ENCODE measurements at places on chromosomes 5 and 9. TPM values are rescaled to one million over a fixed set of nuclear protein-coding genes. Genes with fewer than 3 reads are reported as not detected.

- no peaks in the 10 kb centered on the region for H3K36me3 ChIP-seq
- no peaks in the 10 kb centered on the region for H3K27me3 ChIP-seq
- DNase-seq, result no peak
- H3K4me1 ChIP-seq, result peaks cover 9% of the 10 kb centered on the region
These were observed 9.5 kb upstream of the QSOX2 start for GRCh38 chr9:136255166-136255538.

- no peak overlapping the region for H3K27ac ChIP-seq
- H3K27me3 ChIP-seq, result no peaks in the 10 kb centered on the region
- no peak for DNase-seq
These were observed 167.9 kb downstream of the ARHGEF28 start for GRCh38 chr5:73793911-73794310.

- H3K4me1 ChIP-seq, result peaks cover 9% of the 10 kb centered on the region
- no peaks in the 10 kb centered on the region for H3K36me3 ChIP-seq
- H3K27ac ChIP-seq, result no peak overlapping the region
- DNase-seq, result no peak
- no peak overlapping the region for H3K4me3 ChIP-seq
- peaks cover 7% of the 10 kb centered on the region for H3K27me3 ChIP-seq
These were observed 116.8 kb upstream of the TBC1D2 start for GRCh38 chr9:98372077-98372836.

The IFNK gene
- not detected for total RNA-seq

GRCh38 chr9:118529210-118529609, 825.0 kb downstream of the TLR4 start:
- peak overlapping the region; percentile 60 for H3K27ac ChIP-seq
- no peaks in the 10 kb centered on the region for H3K27me3 ChIP-seq
- H3K4me3 ChIP-seq, result no peak overlapping the region

The TMOD1 gene
- total RNA-seq, result 1.3 TPM

The EQTN gene
- total RNA-seq, result not detected

- H3K27ac ChIP-seq, result no peak overlapping the region
- peaks cover 8% of the 10 kb centered on the region for H3K4me1 ChIP-seq
- no peak overlapping the region for H3K4me3 ChIP-seq
- no peak for DNase-seq
These were observed 45.2 kb upstream of the NEK6 start for GRCh38 chr9:124212381-124213050.

- H3K27me3 ChIP-seq, result no peaks in the 10 kb centered on the region
- peaks cover 46% of the 10 kb centered on the region for H3K4me1 ChIP-seq
- peaks cover 35% of the 10 kb centered on the region for H3K36me3 ChIP-seq
- no peak overlapping the region for H3K4me3 ChIP-seq
- no peak for DNase-seq
These were observed 95.3 kb downstream of the COL5A1 start for GRCh38 chr9:134736791-134737497.

GRCh38 chr9:102778746-102779145, 216.4 kb upstream of the CYLC2 start:
- H3K27me3 ChIP-seq, result peaks cover 3% of the 10 kb centered on the region
- no peak for DNase-seq
- H3K36me3 ChIP-seq, result peaks cover 2% of the 10 kb centered on the region
- no peak overlapping the region for H3K4me3 ChIP-seq
- peak overlapping the region; percentile 82 for H3K27ac ChIP-seq
- peaks cover 33% of the 10 kb centered on the region for H3K4me1 ChIP-seq

DNA sequence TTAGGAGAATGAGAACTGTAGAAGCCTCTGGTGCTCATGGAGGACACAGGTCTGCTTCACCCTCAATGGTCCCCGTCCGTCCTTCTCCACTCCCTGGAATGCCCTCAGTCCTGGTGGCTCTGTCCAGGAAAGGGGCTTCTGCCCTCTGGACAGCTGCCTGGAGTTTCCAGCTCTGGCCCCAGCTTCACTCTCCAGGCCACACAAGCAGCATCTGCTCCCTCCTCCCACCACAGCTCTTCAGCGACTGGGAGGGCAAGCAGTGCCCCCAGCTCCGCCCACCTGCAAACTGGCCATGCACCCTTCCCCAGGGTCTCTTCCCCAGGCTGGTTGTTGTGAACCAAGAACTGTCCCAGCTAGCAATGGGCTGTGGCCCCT, 4.7 kb downstream of the SARDH start:
- H3K36me3 ChIP-seq, result no peaks in the 10 kb centered on the region
- no peak for DNase-seq
- no peaks in the 10 kb centered on the region for H3K4me1 ChIP-seq
- H3K4me3 ChIP-seq, result no peak overlapping the region
- peaks cover 19% of the 10 kb centered on the region for H3K27me3 ChIP-seq

GRCh38 chr5:133582971-133583370, 29.4 kb downstream of the FSTL4 start:
- DNase-seq, result no peak
- H3K27me3 ChIP-seq, result peaks cover 28% of the 10 kb centered on the region
- no peak overlapping the region for H3K4me3 ChIP-seq
- no peak overlapping the region for H3K27ac ChIP-seq
- H3K36me3 ChIP-seq, result no peaks in the 10 kb centered on the region
- no peaks in the 10 kb centered on the region for H3K4me1 ChIP-seq

DNA sequence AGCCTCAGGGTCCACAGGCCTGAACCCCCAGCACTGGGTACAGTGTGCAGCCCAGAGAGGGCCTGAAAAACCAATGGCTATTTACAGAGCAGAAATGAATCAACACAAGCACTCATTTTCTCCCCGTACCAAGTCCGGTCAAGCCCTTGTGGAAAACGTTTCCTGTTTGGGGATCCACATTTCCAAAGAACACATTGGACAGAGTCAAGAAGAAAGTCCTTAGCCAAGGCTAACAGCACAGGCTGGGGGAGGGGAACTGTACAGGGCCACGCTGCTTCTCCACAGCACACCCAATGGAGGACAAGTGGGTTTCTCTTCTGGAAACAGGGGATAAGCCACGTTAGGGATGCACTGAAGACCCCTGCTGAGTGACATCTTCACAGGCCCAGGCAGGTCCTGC, 62.3 kb downstream of the NSUN2 start:
- no peak for DNase-seq
- no peak overlapping the region for H3K27ac ChIP-seq

DNA sequence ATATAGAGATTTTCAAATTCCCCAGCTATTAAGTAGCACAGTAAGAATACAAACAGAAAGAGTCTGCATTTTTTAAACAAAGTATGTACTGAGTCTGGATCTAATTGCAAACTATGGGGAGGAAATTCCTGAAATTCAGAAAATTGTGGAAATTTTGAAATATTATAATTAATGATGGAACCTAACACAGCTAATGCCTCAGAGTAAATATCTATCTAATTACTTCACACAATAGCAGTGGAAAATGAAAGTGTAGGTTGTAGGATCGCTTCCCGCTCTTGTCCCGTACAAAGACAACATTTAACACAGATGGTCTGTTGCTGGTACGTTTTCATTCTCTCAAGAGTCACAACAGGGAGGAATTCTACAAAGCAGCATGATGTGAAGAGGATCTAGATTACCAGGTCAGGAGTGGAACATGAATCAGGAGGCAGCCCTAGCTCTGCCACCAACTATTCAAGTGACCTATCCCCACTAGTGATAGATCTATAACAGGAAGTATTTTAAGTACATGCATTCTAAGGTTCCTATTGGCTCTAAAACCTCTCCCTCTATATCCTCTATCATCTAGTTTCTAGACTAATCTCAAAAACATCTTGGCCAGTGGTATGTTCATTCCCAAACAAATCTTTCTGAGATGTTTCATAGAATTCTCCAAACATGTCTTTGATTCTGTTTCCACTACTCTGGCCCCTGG, 58.9 kb upstream of the GRAMD2B start:
- H3K27me3 ChIP-seq, result no peaks in the 10 kb centered on the region
- no peak overlapping the region for H3K27ac ChIP-seq
- peaks cover 38% of the 10 kb centered on the region for H3K4me1 ChIP-seq
- no peak for DNase-seq

The IL4 gene
- total RNA-seq, result not detected

- DNase-seq, result no peak
- no peaks in the 10 kb centered on the region for H3K36me3 ChIP-seq
- H3K4me3 ChIP-seq, result peak overlapping the region; percentile 18
- H3K4me1 ChIP-seq, result peaks cover 68% of the 10 kb centered on the region
- H3K27ac ChIP-seq, result peak overlapping the region; percentile 88
These were observed 85.5 kb downstream of the TEK start for GRCh38 chr9:27194401-27195091.

DNA sequence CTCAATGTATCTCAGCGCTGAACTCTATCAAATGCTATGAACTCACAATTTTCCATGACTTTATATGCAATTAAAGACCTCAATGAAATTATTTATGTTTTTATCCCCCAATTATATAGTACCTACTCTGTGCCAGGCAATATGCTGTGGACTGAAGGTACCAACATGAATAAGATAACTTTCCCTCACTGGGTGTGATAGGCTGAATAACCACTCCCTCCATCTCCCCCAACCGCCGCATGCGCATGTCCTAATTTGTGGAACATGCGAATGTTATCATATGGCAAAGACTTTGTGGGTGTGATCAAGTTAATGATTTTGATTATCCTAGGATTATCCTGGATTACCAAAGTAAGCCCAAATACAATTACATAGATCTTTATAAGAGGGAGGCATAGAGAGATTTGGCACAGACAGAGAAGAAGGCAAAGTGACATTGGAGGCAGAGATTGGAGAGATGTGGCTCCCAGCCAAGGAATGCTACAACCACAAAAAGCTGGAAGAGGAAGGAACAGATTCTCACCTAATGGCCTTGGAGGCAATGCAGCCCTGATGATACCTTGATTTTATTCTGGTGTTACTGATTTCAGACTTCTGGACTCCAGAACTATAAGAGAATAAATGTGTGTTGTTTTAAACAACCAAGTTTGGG, 149.1 kb upstream of the VCAN start:
- H3K4me1 ChIP-seq, result peaks cover 6% of the 10 kb centered on the region
- H3K36me3 ChIP-seq, result no peaks in the 10 kb centered on the region
- no peak overlapping the region for H3K27ac ChIP-seq
- no peaks in the 10 kb centered on the region for H3K27me3 ChIP-seq
- H3K4me3 ChIP-seq, result no peak overlapping the region

DNA sequence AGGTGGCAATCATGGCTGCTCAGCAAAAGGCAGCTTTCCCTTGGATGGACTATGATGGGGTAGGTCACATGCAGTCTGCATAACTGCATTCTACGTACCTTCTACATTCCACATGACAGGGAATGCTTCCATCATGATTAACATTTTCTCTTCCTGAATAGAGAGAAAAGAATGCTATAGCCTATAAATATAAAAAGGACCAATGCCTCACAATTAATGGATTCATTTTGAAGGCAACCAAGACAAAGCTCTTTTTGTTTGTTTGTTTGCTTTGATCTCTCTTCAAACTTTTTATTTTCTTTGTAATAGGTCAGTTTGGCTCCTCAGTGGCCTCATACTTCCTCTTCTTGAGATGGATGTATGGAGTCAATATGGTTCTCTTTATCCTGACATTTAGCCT, 201.3 kb downstream of the ALDH1A1 start:
- no peaks in the 10 kb centered on the region for H3K36me3 ChIP-seq
- H3K27me3 ChIP-seq, result peaks cover 26% of the 10 kb centered on the region
- H3K4me1 ChIP-seq, result no peaks in the 10 kb centered on the region
- no peak overlapping the region for H3K27ac ChIP-seq

GRCh38 chr9:112121633-112122032, 53.5 kb downstream of the SUSD1 start:
- no peak for DNase-seq
- H3K27me3 ChIP-seq, result no peaks in the 10 kb centered on the region
- H3K4me1 ChIP-seq, result peaks cover 5% of the 10 kb centered on the region
- no peak overlapping the region for H3K27ac ChIP-seq

The CARD9 gene
- 2.4 TPM for total RNA-seq

GRCh38 chr5:54360925-54361662, 50.7 kb upstream of the ARL15 start:
- no peaks in the 10 kb centered on the region for H3K36me3 ChIP-seq
- no peaks in the 10 kb centered on the region for H3K27me3 ChIP-seq

- H3K27ac ChIP-seq, result no peak overlapping the region
- no peak overlapping the region for H3K4me3 ChIP-seq
- no peaks in the 10 kb centered on the region for H3K27me3 ChIP-seq
- DNase-seq, result no peak
- H3K36me3 ChIP-seq, result no peaks in the 10 kb centered on the region
These were observed 298.5 kb downstream of the MAST4 start for GRCh38 chr5:66894480-66895240.

The GABBR2 gene
- 0.12 TPM for total RNA-seq

- H3K4me1 ChIP-seq, result peaks cover 14% of the 10 kb centered on the region
- no peak overlapping the region for H3K27ac ChIP-seq
- H3K27me3 ChIP-seq, result no peaks in the 10 kb centered on the region
- H3K36me3 ChIP-seq, result no peaks in the 10 kb centered on the region
- no peak overlapping the region for H3K4me3 ChIP-seq
- no peak for DNase-seq
These were observed 64.2 kb upstream of the STK32A start for GRCh38 chr5:147170603-147171002.

GRCh38 chr5:130213607-130214006, 309.3 kb downstream of the CHSY3 start:
- no peaks in the 10 kb centered on the region for H3K36me3 ChIP-seq
- DNase-seq, result no peak
- H3K4me3 ChIP-seq, result no peak overlapping the region
- H3K27ac ChIP-seq, result no peak overlapping the region

DNA sequence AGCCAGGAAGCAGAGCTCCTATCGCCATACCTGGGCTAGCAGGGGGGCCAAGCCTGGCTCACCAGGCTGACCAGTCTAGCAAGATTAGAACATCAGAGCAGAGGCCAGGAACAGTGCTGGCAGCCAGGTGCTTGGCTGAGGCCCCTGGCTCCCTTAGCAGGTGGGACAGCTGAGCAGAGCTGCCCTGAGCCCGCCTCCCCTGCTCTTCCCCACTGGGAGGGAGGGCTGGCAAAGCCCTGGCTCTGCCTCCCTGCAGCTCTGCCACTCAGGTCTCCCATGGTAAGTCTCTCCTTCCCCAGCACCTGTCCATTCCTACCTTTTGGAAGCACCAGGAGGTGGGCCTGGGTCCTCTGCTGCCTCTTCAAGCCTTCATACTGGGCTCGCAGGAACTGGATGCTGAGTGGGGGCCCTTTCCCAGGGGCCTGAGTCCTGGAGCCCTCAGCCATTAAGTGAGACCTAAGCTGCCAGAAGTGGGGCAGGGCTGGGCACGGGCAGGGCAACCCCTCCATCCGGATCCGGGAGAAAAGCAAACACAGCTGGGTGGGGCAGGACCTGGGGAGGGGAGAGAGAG, 803 bp downstream of the C9orf152 start:
- H3K4me3 ChIP-seq, result no peak overlapping the region
- H3K27ac ChIP-seq, result no peak overlapping the region
- no peak for DNase-seq
- peaks cover 3% of the 10 kb centered on the region for H3K36me3 ChIP-seq

The GPR21 gene
- total RNA-seq, result 5.5 TPM

- H3K27me3 ChIP-seq, result no peaks in the 10 kb centered on the region
- no peak overlapping the region for H3K27ac ChIP-seq
- H3K36me3 ChIP-seq, result no peaks in the 10 kb centered on the region
- H3K4me3 ChIP-seq, result no peak overlapping the region
These were observed 290.6 kb upstream of the PANK3 start for GRCh38 chr5:168869615-168870227.

GRCh38 chr5:37111426-37112382, 137.5 kb downstream of the CPLANE1 start:
- no peak overlapping the region for H3K27ac ChIP-seq
- no peak overlapping the region for H3K4me3 ChIP-seq
- H3K36me3 ChIP-seq, result peaks cover 41% of the 10 kb centered on the region
- no peaks in the 10 kb centered on the region for H3K27me3 ChIP-seq
- H3K4me1 ChIP-seq, result no peaks in the 10 kb centered on the region

All from chondrocyte (in vitro differentiated cells).